COR-L47 (cell line): ENCODE measurements at places on chromosomes 12 and 14.
A peak's percentile ranks its signal among the peaks of the same experiment; 100 is the strongest.

DNA sequence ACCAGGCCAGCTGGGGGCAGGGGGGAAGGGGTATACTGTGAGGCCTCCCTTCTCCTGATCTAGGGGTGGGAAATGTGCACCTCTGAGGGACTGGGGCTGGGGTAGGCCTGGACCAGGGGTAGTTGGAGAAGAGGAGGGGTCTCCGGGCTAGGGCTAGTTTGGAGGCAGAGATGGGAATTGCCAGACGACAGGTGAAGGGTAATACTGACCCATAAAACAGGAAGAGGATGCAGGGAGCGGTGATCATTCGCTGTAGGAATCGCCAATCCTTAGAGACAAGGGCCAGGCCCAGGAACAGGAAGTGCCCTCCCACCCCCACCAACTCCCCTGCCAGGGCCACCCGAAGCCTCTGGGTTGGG, 4.4 kb downstream of the SLC22A17 start:
- DNase-seq: no peak

GRCh38 chr14:104333646-104334423, 195.4 kb downstream of the KIF26A start:
- DNase-seq: no peak

- DNase-seq: no peak
Measured at GRCh38 chr14:47778631-47779030, 103.2 kb upstream of the MDGA2 start.

GRCh38 chr12:48032597-48032996, 28.3 kb upstream of the COL2A1 start:
- no peak for DNase-seq

- no peak for DNase-seq
Measured at GRCh38 chr12:4141348-4142270, 132.0 kb upstream of the CCND2 start.

DNA sequence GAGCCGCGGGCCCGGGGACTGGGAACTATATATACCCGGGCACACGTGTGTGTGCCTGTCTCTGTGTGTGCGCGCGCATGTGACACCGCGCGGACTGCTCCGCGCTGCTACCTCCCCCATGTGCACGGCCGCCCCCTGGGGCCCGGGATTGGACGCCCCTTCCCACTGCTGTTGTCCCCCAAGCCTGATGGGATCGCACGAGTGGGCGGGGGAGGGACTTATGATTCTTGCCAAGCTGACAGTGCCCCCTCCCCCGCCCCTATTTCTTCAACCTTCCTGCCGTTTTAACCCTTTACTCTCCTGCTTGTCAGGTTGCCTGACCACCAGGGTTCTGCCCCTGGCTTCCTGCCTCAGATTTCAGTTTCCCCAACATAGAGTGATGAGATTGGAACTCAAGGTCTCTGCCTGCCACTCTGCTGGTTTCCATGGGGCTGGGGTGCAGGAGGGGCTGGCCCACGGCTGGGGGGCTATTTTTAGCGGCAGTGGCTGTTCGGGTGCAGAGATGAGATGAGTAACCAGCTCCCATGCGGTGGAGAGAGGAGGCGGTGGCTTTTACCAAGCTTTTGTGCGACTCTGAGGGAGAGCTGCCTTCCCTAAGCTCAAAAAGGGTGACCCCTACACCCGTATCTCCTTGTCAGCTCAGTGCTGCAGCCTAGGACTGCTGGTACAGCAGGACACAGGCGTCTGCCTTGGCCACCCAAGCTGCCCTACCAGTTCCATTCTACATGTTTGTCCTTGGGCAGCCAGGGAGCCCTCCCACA, at the start of gene DDN:
Gene DDN, minus strand, starts transcription at position 5 of the 761 bp plus-strand sequence. CDS start 88 bp downstream, outside the sequence.
- peak; percentile 59 for DNase-seq
